ENCODE measurements at places on chromosomes 6 and 20.

DNA sequence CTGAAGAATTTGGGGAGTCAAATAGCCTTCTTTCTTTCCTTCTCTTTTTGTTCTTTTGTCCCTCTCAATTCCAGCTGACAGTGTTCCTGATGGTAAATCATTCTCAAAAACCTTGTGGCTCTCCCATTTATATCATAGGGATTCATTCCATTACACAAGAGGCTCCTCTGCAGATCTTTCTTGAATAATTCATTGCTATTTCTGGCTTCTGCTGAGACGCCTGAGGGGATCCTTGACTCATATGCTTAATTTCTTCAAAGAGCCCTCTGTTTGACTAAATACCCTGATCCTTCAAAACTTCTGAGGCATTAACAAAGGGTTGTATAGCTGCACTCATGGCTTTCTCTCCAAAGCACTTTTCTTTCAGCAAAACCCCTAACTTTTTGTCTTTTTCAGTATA, 289.3 kb downstream of the FARS2 start:
- DNase-seq: no peak

DNA sequence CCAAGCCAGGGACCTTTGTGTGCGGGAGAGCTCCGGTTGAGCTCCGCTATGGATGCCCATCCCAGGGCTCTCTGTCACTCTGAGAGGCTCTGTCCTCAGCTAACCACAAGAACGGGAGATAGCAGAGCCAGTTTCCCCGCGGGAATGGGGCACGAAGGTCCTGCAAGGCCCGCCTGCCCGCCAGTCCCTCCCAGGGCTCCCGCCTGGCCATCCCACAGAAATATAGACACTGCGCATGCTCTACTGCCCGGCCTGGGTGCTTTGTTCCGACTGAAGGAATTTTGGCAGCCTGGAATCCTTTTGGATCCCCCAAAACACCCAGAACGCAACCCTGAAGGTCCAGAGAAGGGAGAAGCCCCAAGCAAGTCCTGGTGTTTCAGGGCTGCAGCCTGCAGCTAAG, 8.6 kb upstream of the DEFB110 start:
- DNase-seq: no peak

DNA sequence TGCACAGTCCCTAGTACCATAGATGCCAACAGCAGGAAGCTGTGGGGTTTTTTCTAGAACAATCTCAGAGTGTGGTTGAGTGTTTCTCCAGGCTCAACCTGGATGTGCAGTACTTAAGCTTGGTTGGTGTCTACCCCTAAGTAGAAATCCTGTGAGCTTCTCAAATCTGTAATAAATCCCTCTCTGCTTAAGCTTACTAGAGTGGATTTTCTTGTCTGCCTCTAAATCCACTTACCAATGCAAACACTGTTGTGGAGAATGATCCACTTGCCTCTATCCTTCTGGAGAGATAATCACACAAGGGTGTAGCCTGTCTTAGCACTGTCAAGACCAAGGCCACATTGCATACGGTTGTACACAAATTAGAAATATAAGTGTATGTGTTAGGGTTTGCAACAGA, 43.3 kb upstream of the CLIC5 start:
- DNase-seq: no peak

DNA sequence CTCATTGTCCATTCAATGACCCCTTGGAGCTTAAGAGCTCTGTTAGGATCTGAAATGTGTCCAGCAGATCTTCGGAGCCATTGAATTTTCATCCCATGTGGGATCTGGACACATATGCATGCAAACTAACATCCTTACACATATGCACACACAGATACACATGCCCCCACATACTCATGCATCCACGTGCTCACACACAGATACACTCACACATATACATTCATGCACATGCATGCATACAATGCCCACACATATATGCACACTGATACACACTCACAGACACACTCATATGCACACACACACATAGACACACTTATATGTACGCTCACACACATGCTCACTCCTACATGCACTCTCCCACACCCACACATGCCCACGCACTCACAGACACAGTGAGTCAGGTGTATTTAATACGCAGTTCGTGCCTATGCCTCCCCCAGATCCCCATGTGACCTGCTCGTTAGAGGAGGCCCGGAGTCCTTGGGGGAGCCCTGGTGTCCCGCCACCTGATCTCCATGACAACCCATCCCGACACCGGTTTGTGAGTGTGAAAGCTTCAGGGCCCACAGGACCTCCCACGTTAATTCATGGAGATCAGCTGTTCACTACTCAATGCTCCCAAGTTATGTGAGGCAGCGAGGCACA, 121.9 kb upstream of the SULF2 start:
- no peak for DNase-seq

- no peak for DNase-seq
Observed at GRCh38 chr6:115064680-115065079, 721.9 kb upstream of the HS3ST5 start.

DNA sequence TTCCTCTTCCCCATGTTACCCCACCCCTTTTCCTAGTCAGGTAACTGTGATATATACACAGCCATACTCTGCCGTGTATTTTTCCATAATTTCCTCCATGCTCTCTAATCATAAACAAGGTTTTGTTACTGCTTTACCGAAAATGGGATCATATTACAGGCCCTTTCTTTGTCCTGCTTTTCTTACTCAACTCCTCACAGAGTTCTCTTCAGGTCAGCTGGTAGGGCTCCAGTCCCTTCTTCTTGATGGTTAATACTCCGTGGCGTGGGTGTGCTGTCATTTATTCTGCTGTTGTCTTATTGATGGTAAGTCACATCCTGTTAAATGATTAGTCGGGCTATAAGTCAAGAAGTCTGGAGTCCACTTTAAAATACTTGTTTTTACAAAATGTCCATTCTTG, 24.9 kb upstream of the PI16 start:
- no peak for DNase-seq

GRCh38 chr6:144349690-144350527, 64.8 kb downstream of the UTRN start:
- DNase-seq: no peak

- DNase-seq: peak; percentile 48
Observed at GRCh38 chr20:21048841-21049273, 57.3 kb downstream of the LINC00237 start.

DNA sequence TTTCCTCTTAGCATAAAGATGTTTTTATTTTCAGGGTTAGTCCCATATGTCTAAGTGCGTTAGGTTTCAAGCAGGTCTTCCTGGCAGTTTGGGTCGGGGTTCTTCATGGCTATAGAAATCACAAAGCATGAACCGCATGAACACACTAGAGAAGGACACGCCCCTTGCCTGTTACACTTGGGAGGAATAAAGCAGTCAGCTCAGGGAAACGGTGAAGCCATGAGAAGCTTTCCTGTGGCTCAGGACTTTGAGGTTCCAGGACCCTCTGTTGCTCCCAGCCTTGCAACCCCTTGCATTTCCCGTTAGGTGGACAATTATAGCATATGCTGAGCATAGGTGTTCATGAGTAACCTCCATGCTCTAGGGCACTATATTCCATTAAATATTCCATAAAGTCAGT, 96.7 kb downstream of the SYCP2 start:
- DNase-seq: no peak

GRCh38 chr6:136812174-136812573, 10.2 kb upstream of the PEX7 start:
- no peak for DNase-seq

DNA sequence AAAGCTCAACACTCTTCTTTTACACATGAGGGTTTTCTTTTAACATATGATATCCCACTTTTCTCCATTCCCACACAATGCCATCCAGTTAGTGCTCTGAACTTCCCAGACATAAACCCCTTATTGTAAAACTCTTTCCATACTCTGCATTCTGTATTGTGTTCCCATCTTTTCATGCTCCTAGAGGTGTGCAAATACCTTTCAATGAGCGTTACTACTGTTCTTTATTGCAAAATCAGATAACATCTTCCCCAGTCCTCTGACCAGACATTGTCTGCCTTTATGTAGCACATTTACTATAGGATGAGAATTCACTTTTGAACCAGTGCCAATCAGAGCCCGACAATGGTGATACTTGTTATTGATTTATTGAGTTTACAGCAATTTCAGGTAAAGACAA, 296.2 kb downstream of the GRIK2 start:
- no peak for DNase-seq

GRCh38 chr6:27662769-27663168, 189.9 kb upstream of the ZNF184 start:
- no peak for DNase-seq

- no peak for DNase-seq
Observed at GRCh38 chr6:5119090-5119951, 34.2 kb downstream of the PPP1R3G start.

DNA sequence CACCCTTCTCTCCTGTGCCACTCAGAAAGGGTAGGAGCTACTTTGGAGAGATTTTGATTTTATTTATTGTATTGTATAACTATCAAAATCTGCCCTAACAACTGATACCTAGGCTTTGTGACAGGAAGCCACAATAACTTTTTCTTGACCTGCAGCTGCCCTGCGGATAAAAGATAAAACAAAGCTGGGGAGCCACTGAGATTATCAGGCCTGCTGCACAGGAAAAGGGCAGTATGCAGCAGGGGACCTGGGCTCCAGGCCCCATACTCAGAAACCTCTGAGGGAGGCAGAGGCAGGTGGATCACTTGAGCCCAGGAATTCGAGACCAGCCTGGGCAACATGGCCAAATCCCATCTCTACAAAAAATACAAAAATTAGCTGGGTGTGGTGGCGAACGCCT, 980 bp upstream of the SNX21 start:
- DNase-seq: no peak

- DNase-seq: no peak
Observed at GRCh38 chr6:167258646-167259045, 32.5 kb upstream of the UNC93A start.

DNA sequence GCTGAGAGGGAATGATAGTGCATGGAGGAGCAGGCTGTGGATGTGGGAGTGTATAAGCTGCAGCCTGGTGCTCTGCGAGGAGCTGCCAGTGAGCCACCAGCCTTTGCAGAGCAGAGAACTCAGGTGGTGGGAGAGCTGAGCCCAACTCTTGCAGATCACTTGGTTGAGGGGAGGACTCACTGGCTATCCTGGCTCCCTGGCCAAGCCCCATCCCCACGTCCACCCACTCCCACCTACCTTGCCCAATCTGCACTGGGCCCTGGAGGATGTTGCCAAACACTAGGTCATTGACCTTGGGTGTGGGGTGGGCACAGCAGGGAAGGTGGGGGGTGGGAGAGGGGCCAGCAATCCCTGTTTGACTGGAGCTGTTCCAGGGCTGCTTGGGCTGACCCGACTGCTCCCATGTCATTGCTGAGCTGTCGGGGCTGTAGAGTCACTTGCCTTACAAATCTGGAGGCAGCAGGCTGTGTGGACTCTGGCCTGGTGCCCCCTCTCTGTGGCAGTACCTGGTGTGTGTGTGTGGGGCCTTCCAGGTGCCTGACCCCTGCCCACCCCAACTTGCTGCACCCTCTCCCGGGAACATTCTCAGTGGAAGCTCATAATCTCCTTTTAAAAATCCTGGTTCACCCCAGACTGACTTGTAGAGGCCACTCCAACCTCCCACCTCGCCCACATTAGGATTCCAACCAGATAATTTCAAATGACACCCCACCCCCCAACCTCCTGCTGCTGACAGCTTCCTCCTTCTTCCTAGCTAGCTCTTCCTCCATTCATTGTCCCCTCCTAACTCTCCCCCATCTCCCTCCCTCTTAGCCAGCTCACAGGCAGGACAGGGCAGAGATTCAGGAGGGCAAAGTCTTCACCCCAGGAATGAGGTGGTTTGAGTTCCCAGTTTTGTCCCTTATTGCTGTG, 162.3 kb downstream of the MRPL14 start:
- DNase-seq: no peak

DNA sequence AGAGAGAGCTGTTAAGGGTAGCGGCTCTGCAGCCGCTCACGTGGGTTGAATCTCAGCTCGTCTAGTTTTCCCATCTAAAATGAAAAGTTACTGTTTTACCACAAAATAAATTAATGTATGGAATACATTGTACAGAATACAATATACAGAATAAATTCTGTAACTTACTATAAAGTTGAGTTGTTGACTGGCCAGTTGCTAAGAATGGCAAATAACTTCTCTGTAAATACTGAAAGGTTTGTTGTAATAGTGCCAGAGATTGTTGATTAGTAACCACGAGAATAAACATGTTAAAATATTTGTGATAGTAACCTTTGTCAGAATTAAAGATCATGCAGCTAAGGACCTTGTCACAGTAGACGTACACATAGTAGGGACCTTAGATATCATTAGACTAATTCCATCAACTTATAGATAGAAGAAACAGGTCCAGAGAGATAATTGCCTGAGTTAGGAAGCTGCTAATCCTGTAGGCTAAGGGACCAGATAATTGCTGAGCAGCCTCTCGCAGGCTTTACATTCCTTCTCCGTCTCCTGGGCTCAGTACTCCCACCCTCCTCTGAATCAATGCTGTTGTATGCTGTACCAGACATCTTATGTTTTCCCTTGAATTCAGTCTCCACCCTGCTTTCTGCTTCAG, 544 bp upstream of the NRM start:
- DNase-seq: no peak

DNA sequence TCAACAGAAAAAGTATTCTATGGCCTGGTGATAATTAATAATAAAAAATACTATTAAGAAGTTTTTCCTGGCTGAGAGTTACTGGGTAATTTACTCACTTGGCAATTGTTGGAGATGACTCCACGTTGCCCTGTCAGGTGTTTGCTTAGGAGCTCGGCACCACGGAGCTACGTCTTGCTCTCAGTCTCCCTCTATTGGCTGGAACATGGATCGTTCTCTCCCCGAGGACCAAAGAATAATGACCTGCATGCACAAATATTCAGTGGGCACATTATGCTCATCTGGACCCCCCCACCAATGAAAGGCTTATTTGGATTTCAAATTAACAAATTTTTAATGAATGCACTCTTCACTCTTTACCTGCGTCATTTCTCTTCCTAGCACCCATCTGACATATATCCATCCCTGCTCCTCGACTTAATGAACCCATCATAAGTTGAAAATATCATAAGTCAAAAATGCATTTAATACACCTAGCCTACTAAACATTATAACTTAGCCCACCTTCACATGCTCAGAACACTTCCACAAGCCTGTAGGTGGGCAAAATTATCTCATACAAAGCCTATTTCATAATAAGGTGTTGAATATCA, 71.0 kb upstream of the CD83 start:
- peak; percentile 36 for DNase-seq

GRCh38 chr6:158256746-158257424, 55.4 kb upstream of the TULP4 start:
- DNase-seq: no peak

DNA sequence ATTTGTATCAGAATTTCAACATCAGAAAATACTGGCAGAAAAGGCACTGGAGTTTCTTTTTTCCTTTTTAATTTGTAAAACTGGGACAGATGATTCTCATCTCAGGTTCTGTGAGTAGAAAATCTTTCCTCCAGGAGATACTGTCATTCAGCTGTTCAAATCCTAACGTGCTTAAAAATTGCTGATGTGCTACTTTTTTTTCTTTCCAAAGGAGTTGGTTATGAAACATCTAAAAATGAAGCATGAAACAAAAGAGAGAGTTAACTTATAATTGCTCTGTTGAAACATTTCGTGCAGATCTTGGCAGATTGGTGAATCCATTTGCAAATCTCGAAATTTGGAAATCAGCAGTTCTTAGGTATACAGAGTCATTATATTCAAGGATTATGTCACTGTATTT, 622.6 kb downstream of the RNF144B start:
- no peak for DNase-seq

- DNase-seq: no peak
Observed at GRCh38 chr6:43428112-43428570, 800 bp downstream of the ABCC10 start.

Data from activated CD8-positive, alpha-beta memory T cell treated with anti-CD3 and anti-CD28 coated beads, Interleukin-2, amount 50 U/mL, for 4 hours (primary cell).